ENCODE measurements at places on chromosomes 12 and 14.

DNA sequence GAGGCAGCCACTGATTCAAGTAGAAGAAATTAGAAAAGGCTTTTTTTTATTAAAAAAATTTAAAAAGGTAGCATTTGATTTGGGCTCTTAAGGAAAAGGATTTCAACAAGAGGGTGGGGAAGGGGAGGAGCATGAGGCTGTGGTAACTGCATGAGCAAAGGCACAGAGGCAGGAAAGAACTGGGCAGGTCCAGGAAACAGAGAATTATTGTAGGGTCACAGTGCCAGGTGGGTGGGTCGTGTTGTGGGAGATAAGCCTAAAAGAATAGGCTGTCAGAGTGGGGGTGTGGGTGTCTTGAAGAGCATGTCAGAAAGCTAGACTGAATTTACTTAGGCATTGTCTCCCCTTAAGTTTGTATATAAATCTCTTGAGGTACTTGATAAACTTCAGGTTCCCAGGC is 7.8 kb downstream of the LIMA1 start:
- peak; percentile 70 for DNase-seq

- no peak for DNase-seq
Observed at GRCh38 chr12:33322519-33322918, 117.1 kb downstream of the SYT10 start.

DNA sequence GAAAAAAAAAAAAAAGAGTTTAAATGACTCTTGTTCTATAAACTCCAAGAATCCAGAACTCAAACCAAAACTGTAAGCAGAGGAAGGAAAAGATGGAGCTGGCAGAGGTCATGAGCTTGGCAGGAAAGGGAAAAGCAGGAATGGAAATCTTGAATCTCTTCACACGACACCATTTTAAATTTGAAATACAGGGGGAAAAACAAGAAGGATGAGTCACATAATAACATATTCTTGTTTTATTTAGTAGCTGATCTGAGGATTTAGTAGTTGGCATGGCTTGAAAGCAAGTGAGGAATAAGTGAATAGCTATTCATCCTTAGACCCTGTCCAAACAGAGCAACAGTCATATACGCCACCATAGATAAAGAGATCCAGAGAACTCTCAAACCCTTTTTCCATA is 35.0 kb downstream of the EPS8 start:
- DNase-seq: no peak

DNA sequence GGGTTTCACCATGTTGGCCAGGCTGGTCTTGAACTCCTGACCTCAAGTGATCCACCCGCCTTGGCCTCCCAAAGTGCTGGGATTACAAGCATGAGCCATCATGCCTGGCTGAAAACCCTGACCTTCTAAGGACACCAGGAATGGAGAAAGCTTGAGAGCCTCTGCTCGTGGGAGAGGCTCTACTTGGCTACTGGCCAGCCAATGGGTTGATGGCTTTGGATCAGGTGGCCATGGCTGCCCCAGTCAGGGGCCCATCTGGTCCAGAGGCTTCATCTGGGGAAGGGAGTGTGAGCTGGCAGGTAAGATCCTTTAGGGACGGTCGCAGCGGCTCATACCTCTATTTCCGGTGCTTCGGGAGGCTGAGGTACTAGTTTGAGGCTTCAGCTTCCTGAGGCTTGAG is 42.5 kb upstream of the PPP1CC start:
- DNase-seq: peak; percentile 4

DNA sequence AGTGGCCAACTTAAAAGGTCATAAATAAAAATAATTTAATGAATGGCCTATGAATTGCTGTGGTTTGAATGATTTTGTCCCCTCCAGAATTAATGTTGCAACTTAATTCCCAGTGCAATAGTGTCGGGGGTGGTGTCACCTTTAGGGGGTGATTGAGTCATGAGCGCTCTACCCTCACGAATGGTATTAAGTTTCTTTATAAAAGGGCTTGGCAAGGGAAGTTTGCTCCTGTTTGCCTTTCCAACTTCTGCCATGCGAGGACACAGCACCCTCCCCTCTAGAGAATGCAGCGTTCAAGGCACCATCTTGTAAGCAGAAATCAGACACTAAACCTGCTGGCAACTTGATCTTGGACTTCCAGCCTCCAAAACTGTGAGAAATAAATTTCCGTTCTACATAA is 253.3 kb downstream of the ATXN7L3B start:
- no peak for DNase-seq

Measured in hematopoietic multipotent progenitor cell treated with erythropoietin and hydrocortisone succinate and interleukin-3 and kit ligand, for 8 days (in vitro differentiated cells).